Hippocampal formation (tissue), 2 donors: ENCODE measurements at places on chromosomes 3 and 15.

GRCh38 chr15:47652328-47652727, 65.0 kb upstream of the SEMA6D start:
- DNase-seq, result no peak

GRCh38 chr3:144957398-144958101, 985.9 kb downstream of the DIPK2A start:
- DNase-seq, result no peak

DNA sequence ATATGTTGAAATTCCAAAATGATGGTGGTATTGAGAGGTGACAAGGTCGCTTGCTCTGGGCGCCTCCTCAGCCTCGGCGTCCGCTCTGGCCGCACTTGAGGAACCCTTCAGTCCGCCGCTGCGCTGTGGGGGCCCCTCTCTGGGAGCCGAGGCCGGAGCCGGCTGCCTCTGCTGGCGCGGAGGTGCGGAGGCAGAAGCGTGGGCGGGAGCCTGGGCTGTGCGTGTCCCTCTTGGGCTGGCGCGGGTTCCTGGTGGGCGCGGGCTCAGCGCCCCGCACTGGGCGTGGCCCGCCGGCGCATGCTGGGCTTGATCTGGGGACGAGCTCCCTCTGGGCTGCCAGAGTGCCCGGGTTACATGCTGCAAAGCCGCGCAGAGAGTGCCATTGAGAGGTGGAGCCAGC, 39.8 kb upstream of the TMC3 start:
- DNase-seq, result no peak

DNA sequence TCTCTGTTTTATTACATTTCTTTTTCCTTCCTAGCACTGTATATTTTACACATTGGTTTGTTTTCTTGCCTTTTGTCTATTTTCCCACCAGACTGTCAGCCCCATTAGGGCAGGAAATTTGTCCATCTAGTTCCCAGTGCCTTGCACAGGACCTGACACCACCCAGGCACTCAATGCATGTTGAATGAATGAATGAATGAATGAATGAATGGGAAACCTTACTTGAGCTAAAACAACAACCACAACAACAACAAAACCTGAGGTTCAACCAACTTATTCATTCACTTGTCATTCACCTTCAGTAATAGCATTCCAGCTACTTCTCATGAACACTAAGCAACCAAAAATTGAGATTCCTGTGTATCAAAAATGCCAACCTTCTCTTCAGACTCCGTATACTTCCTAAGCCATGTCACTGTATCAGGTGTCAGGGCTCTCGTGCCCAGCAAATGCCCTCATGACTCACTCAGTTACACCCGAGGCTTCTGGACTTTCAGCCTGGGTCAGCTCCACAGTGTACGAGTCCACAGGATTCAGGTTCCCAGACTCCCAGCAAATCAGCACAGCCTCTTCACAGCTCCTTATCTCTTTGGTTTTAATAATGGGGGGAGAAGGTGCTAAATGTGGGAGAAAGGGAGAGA, 37.3 kb downstream of the FSD2 start:
- DNase-seq, result no peak

GRCh38 chr3:23396746-23397145, 193.6 kb downstream of the UBE2E2 start:
- no peak for DNase-seq

DNA sequence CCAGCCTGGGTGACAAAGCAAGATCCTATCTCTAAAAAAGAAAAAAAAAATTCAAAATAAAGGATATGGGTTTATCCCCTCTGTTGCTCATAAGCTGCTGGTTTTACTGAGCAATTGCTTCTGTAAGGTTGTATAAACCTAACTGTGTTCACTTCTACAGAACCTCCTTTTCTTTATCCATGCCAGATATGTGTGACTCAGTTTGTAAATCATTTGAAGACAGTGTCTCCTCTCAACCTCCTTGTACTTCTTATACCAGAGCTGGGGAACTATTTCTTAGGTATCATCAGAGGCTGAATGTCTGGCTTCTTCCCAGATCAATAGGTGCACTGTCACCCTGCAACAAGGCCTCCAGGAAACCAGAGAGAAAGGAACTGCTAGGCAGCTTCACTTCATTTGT, 273.8 kb downstream of the CD47 start:
- DNase-seq, result no peak

DNA sequence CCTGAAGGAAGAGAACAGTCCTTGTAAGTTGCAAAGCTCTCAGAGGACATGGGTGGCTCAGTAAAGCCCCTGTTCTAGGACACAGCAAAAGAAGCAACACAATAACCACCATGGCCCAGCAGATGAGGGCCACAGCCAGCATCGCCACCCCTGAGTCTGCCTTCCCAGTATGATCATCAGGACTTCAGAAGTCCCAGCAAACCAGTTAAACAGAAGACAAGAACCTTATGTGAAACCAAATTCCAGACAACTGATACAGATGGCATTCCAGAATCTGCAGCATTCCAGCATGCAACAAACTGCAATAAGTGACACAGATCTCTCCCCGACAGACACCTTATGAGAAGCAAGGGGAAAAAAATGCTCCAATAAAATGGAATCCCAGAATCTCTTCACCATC, 30.4 kb downstream of the SPINK8 start:
- no peak for DNase-seq

DNA sequence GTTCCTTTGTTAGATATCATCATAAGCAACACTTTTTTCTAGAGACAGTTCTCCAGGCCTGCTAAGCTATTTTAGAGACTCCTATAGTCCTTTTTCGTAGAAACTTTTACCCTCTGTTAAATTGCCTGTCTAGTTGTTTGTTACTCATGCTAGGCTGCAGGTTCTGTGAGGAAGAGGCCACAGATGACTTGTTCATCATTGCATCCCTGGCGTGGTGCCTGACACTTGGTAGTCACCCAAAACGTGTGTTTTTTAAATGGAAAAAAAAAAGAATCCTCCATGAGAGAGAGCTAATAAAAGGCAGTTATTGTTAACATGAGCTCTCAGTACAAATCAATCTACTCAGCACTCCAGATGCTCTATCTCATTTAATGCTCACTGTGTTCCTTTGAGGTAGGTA, 35.1 kb downstream of the CCDC54 start:
- DNase-seq, result no peak

- no peak for DNase-seq
Measured at GRCh38 chr15:78950343-78950742, 5.5 kb upstream of the CTSH start.

- DNase-seq, result no peak
Measured at GRCh38 chr15:39781967-39782302, 706 bp downstream of the FSIP1 start.

- no peak for DNase-seq
Measured at GRCh38 chr3:129001806-129002572, 885 bp downstream of the EFCC1 start.

GRCh38 chr15:40105517-40106202, 3.0 kb downstream of the BMF start:
- no peak for DNase-seq

GRCh38 chr15:81146006-81146405, 11.9 kb downstream of the CFAP161 start:
- DNase-seq, result no peak

GRCh38 chr3:27185231-27185989, 183.8 kb downstream of the NEK10 start:
- DNase-seq, result no peak

GRCh38 chr3:163572856-163573255, 1505.4 kb downstream of the SI start:
- DNase-seq, result no peak

- DNase-seq, result no peak
Measured at GRCh38 chr3:160564258-160564911, 986 bp downstream of the KPNA4 start.

GRCh38 chr3:183386651-183387050, 41.8 kb downstream of the MCF2L2 start:
- DNase-seq, result peak; percentile 25

GRCh38 chr3:53843195-53844177, 2.7 kb downstream of the CHDH start:
- peak; percentile 58 for DNase-seq

GRCh38 chr15:98668566-98669308, 20.4 kb downstream of the IGF1R start:
- DNase-seq, result no peak

GRCh38 chr3:36701249-36701572, 63.1 kb downstream of the DCLK3 start:
- no peak for DNase-seq

DNA sequence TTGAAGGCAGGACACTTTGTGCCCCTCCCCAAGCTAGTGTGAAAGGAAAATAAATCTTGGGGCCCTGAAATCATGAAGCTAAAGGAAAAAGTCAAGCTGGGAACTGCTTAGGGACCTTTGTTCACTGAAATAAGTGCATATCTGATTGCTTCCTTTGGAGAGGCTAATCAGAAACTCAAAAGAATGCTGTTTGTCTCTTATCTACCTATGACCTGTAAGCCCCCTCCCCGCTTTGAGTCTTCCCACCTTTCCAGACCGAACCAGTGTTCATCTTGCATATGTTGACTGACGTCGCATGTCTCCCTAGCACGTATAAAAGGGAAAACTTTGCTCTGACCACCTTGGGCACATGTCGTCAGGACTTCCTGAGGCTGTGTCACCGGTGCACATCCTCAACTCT, 53.1 kb downstream of the SLC30A4 start:
- DNase-seq, result no peak

DNA sequence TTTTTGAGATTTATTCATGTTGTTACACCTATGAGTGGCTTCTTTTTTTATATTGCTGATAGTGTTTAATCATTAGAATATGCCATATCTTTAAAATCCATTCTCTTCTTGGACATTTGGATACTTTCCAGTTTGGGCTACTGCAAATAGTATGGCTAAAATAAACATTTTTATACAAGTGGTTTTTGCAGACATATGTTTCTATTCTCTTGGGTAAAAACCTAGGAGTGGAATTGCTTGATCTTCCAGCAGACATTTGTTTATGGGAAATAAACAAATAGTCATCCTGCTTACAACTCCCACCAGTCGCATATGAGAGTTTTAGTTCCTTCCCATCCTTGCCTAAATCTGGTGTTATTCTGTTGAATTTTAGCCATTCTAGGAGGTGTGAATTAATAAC, 193.1 kb downstream of the ALCAM start:
- no peak for DNase-seq

DNA sequence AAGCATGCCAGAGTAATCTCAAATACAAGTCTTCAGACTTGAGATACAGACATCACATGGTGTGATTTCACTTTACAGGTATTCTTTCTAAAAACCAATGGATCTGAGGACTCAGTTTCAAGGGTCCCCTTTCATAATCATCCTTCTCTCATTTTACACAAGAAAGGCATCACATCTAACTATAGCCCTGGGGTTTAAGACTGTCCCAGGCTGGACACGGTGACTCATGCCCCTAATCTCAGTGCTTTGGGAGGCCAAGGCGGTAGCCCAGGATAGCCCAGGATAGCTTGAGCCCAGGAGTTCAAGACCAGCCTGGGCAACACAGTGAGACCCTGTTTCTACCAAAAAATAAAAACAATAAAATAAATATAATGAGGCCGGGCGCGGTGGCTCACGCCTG, 36.4 kb downstream of the UBP1 start:
- DNase-seq, result no peak

GRCh38 chr3:34780973-34781372, 858.4 kb upstream of the ARPP21 start:
- DNase-seq, result no peak

- no peak for DNase-seq
Measured at GRCh38 chr3:22779737-22780136, 423.4 kb upstream of the UBE2E2 start.

DNA sequence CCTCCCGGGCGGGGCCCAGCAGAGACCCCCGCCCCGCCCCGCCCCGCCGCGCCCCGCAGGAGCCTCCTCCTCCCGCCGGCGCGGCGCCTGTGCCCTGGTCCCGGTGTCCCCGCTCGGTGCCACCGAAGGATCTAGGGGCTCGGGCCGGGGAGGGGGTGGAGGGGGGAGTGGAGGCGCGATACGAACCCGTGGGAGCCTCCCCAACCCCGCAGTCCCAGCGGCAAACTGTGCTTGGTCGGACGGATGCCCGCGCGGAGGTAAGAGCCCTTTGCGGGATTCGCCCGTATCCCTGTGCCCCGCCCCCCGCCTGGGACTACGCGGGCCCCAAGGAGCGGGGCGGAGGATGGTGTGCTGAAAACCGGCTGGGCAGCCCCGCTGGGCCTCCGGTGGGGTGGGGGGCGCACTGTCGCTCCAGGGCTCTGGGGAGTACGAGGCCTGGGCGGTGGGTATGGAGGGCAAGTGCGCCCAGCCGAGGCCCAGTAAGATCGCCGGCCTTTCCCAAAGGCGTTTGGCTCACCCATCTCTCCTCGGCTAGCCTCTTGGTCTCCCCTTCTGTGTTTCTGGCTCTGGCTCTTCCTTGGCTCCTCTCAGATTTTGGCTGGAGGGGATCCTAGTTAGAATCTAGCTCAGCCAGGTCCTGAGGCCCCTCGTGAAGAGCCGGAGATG, 65.6 kb upstream of the POLG start:
- no peak for DNase-seq

- no peak for DNase-seq
Measured at GRCh38 chr3:122824465-122825381, 29.9 kb downstream of the SLC49A4 start.

DNA sequence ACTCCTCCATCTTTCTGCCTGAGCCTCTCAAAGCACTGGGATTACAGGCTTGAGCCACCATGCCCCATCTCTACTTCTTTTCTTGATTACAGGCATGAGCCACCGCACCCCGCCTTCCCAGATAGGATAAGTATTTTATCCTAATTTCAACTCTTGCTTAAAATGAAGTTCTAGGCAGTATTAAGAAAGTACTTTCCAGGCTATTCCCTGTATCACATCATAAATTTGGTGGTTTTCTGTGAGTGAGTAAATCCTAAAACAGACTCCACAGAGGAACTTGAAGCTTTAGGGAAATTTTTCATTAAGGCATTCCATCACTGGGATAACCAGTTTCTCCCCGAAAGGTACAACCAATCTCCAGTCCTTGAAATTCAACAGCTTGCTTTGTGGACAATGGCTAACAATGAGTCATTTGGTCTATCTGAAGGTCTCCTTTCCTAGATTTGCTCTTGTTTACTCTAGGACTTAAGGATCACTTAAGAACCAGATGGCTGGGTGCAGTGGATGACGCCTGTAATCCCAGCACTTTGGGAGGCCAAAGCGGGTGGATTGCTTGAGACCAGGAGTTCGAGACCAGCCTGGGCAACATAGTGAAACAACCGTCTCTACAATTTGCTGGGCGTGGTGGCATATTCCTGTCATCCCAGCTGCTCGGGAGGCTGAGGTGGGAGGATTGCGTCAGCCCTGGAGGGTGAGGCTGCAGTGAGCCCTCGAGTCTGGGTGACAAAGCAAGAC, 49.7 kb upstream of the SKIL start:
- no peak for DNase-seq

DNA sequence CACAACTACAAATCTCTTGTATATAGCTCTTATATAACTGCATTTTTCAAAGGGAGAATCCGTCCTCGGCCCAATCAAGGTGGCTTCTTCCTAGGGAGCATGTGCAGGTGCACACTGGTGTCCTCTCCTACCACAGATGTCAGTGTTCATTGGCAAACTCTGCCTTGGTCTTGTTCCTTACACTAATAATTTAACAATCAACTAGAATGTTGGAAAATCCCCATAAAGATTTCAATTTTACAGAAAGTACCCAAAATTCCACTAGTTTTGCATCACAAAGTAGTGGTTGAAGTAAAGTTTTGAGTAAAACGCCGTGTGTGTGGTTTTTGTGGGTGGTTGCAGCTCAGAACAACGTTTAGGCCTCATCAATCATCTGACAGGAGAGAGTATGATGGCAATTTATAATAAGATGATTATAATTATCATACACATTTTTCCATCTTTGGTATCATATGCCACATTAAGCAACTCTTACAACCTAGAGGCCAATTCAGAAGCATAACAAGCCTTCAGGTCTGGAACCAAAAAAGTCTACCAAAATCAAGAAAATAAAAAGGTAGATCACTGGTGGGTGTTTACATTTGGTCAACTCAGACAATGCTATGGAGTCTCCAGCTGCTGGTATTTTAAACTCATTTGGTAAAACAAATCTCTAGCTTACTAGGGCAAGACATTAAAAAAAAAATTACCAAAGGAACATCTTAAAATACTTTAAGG, 128.9 kb upstream of the BHLHE40 start:
- no peak for DNase-seq
